ENCODE measurements at places on chromosomes 16 and 17.

DNA sequence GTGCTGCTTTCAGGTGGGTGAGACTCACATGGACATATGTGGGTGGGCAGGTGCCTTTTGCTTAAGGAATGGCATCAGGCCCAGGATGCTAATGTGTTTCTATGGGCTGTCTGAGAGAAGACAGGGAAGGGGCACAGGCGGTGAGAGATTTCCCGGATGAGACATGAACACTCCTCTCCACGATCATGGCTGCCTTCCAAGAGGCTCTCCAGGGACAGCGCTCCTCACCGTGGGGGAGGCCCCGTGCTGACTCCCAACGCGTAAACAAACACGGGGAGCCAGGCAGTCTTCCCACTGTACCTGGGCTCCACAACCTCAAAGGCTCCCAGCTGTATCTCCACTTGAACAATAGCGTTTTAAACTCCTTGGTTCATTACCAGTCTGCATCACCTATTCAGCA, 42.8 kb downstream of the CDK5R1 start:
- no peak for DNase-seq

- DNase-seq = no peak
Measured at GRCh38 chr16:62913924-62914323, 877.7 kb upstream of the CDH8 start.

DNA sequence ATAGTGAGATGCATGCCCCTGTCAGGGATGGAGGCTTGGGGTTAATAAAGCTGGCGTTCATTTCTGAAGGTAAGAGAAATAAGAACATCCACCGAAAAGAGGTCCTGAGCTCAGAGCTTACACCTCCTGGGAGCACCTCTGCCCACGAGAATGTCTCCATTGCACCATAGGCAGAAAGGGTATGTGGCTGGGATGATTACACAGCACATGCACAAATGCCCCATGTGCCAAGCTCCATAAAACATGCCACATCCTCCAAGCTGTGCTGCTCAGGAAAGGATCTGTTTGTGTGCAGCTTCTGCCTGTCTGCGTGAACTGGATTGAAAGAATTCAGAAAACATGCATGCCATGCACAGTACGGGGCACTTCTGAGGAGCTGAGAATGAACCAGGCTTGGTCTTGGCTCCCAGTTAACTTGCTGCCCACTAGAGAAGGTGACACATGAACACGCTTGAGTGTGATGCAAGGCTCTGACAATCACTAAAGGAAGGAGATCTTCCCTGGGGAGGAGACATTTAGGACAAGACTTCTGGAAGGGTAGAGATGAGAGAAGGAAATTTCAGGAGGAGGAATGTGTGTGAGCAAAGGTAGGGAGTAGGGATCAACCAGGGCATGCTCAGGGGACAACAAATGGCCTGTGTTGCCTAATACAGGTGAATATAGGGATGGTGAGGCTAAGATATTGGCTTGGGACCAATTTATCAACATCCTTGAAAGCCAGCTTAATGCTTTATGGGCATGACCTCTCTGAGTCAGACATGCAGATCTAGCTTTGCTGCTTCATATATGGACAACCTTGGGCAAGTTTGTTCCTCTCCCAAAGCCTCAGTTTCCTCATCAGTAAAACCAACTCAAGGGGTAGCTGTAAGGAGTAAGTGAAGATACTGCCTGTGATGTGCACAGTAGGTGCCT, 32.0 kb upstream of the SMPD3 start:
- DNase-seq = no peak

- no peak for DNase-seq
Measured at GRCh38 chr17:49734515-49735490, 27.0 kb upstream of the SLC35B1 start.

- DNase-seq = no peak
Measured at GRCh38 chr17:27613433-27613832, 17.6 kb upstream of the LGALS9 start.

GRCh38 chr17:76476736-76477135, 9.3 kb downstream of the AANAT start:
- DNase-seq = no peak

- no peak for DNase-seq
Measured at GRCh38 chr16:7449808-7450207, 117.2 kb downstream of the RBFOX1 start.

- DNase-seq = no peak
Measured at GRCh38 chr16:82874672-82875071, 247.9 kb downstream of the CDH13 start.

DNA sequence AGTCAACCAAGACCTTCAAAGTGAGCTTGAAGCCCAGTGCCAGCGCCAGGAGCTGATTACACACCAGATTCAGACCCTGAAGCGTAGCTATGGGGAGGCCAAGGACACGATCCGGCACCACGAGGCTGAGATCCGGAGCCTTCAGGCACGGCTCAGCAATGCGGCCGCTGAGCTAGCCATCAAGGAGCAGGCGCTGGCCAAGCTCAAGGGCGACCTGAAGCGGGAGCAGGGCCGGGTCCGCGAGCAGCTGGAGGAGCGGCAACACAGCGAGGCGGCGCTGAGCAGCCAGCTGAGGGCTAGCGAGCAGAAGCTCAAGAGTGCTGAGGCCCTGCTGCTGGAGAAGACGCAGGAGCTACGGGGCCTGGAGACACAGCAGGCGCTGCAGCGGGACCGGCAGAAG, 42.0 kb downstream of the PLD6 start:
- no peak for DNase-seq
